ENCODE measurements at places on chromosomes 7 and 10.

- no peak for DNase-seq
Observed at GRCh38 chr7:148337246-148337965, 253.2 kb upstream of the C7orf33 start.

DNA sequence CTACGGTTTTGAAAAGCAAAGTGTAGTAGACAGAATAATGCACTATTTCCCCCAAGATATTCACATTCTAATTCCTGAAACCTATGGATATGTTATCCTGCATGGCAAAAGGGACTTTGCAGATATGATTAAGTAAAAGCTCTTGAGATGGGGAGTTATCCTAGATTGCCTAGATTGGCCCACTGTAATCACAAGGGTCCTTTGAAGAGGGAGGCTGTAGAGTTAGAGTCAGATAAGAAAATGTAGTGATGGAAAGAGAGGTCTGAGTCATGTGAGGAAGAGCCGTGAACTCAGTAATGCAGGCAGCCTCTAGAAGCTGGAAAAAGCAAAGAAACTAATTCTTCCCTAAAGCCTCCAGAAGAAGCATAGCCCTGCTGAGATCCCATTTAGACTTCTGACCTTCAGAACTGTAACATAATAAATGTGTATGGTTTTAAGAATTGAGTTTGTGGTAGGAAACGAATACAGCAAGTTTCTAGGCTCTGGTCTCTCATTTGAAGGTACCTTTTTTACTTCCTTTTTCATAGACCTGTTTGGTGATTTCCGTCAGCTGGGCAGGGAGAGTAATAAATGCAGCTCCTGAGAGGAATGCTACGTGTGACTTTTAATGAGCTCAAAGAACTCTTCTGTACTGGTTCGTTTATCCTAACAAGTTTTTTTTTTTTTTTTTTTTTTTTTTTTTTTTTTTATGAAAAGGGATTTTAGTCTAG is 41.9 kb upstream of the NXPH1 start:
- DNase-seq = no peak

- no peak for DNase-seq
Observed at GRCh38 chr7:24894429-24895221, 85.4 kb downstream of the OSBPL3 start.

GRCh38 chr7:31066516-31067130 is 14.5 kb downstream of the ADCYAP1R1 start:
- no peak for DNase-seq

DNA sequence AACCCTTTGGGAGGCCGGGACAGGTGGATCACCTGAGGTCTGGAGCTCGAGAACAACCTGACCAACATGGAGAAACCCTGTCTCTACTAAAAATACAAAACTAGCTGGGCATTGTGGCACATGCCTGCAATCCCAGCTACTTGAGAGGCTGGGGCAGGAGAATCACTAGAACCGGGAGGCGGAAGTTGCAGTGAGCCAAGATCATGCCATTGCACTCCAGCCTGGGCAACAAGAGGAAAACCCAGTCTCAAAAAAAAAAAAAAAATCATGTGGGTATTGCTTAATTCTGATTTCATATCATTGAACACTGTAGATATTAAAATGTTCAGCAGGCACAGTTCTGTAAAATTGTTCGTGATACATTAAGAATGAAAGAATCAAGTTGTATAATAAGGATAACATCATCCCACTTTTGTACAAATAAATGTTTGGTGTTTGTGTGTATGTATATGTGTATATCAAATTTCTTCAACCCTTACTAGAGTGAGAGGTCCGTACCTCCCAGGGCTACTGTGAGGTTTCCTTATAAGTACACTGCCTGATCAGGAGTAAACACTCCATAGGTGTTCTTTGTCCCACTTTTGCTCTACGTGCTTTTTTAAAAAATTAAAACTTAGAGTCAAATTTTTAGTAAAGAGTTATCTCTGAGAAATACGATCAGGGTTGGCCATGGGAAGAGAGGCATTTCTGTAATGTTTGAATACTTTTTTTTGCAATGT is 31.7 kb downstream of the PLEKHS1 start:
- no peak for DNase-seq

- DNase-seq = no peak
Observed at GRCh38 chr7:55517936-55518689, 54.2 kb downstream of the VOPP1 start.
